ENCODE measurements at places on chromosomes 6 and 20. TPM values are rescaled to one million over a fixed set of nuclear protein-coding genes. Genes with fewer than 3 reads are reported as not detected.
A peak's percentile ranks its signal among the peaks of the same experiment; 100 is the strongest.

The CST3 gene
- 92.7 TPM for total RNA-seq

The TREM2 gene
- 11.6 TPM for total RNA-seq

The EEF1A2 gene
- total RNA-seq: 7.2 TPM

The ACAT2 gene
- total RNA-seq: 26.5 TPM

The COL12A1 gene
- 1,307 TPM for total RNA-seq

The PLA2G7 gene
- total RNA-seq: 0.48 TPM

The COQ3 gene
- total RNA-seq: 0.96 TPM

The DEFB129 gene
- total RNA-seq: not detected

DNA sequence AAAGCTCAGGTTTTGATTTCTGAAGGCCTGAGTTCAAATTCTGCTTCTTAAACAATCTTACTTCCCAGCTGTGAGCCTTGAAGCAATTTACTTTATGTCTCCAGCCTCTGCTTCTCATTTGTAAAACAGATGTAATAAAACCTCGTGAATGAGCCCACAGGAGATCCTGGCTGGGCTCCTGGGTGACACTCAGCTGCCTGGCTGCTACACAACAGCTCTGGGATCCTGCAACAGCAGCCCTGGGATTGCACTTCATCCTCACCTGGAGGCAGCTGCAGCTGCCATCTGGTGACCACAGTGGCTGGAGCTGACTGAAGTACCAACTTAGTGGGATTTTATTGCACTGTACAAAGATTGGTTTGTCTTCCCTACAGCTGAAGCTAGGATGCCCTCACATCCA is 98.6 kb downstream of the NDUFAF5 start:
- no peak for DNase-seq

GRCh38 chr20:57275813-57276212 is 9.4 kb upstream of the BMP7 start:
- peak; percentile 63 for DNase-seq

- no peak for DNase-seq
Observed at GRCh38 chr20:33178726-33179125, 10.8 kb downstream of the BPIFA2 start.

GRCh38 chr20:57605878-57606277 is 14.3 kb downstream of the ZBP1 start:
- no peak for DNase-seq

DNA sequence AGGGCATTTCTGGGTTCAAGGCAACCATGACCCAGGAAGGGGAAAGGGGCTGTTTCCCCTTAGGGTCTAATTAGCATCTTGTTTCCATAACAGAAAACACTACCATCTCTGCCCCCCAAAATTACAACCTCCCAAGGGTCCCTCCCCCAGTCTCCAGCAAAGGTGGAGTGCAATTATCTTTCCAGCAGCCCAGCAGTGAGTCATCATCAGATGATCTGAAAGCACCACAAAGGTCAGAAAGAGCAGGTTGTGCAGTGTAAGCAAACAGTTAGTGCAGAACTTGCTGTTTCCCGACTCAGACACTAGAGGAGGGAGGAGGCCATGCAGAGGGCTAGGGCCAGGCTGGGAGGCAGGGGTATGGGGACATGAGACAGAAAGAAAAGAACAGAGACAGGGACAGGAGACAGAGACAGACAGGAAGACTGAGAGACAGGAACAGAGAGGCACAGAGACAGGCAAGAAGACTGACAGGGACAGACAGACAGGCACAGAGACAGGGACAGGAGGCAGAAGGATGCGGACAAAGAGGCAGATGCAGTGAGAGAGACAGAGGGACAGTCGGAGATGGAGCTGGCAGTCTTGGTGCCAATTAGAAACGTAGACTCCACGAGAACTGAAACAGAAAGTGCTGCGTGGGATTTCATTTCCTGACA is 62.5 kb downstream of the PYGB start:
- DNase-seq: peak; percentile 70

DNA sequence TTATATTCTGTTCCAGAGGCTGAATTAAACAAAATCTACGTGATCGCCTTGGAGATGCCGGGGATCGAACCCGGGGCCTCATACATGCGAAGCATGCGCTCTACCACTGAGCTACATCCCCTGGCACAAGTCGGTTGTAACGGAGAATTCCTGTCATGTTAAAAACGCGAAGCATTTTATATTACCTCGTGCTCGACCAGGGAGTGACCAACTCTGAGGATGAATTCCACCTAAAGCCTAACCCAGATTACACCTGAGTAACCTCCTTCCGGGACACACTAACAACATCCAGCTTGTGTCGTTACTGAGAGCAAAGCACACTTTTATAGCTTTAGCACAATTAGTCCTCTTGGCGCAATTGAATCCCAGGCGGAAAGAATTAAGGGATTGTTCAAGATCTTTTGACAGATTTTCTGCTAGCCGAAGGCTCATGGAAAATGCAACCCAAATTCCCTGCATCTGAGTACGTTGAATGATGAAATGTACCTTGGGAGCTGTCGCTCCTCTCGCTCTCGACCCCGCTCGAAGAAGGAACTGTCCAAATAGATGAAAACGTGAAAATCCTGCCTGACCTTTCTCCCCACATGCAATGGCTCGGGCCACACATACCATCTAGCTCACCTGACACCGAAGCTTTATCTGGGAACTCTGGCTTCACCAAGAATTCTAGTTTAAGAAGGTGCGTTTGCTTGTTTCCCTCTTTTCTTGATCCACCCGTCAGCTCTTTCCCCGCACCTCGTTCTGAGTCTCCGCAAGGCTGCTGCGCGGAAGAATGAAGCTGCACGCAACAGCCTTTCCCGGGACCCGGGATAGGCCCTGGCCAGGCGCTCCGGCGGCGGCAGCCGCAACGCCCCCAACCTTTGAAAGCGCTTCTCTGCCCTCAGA is 148.3 kb downstream of the GPX5 start:
- DNase-seq: peak; percentile 66

- peak; percentile 58 for DNase-seq
Observed at GRCh38 chr20:31837896-31838397, 7.5 kb downstream of the FOXS1 start.

GRCh38 chr6:17957498-17957897 is 29.9 kb downstream of the KIF13A start:
- DNase-seq: no peak

DNA sequence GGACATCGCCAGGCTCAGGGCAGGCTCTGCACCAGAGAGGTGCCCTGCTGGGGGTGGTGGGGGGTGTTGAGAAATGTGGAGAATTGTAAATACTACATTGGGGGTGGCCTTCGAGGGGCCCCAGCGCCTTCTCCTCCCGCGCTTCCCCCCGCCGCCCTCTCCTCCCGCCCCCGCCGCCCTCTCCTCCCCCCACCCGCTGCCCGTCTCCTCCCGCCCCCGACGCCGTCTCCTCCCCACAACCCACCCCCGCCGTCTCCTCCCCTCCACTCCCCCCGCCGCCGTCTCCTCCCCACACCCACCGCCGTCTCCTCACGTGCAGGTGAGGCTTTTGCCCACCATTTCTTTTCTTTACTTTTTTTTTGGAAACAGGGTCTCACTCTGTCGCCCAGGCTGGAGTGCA is 1.5 kb upstream of the SRMS start:
- DNase-seq: no peak

GRCh38 chr6:24659561-24659960 is 7.1 kb downstream of the TDP2 start:
- no peak for DNase-seq

DNA sequence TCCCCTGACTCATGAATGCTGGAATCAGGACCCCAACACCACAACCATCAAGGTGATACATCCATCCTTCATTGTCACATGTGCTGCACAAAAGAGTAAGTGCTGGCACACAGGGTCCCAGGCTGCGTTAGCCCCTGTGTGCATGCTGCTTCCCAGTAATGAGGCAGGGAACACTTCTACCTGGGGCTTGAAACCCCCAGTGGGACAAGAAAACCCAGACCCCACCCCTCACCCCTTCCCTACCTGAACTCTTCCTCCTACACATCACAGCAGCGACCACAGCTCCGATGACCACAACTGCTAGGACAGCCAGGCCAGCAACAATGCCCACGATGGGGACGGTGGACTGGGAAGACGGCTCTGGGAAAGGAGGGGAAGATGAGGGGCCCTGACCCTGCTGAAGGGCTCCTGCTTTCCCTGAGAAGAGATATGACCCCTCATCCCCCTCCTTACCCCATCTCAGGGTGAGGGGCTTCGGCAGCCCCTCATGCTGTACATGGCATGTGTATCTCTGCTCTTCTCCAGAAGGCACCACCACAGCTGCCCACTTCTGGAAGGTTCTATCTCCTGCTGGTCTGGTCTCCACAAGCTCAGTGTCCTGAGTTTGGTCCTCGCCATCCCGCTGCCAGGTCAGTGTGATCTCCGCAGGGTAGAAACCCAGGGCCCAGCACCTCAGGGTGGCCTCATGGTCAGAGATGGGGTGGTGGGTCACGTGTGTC is 2.0 kb downstream of the HLA-B start:
- DNase-seq: no peak

DNA sequence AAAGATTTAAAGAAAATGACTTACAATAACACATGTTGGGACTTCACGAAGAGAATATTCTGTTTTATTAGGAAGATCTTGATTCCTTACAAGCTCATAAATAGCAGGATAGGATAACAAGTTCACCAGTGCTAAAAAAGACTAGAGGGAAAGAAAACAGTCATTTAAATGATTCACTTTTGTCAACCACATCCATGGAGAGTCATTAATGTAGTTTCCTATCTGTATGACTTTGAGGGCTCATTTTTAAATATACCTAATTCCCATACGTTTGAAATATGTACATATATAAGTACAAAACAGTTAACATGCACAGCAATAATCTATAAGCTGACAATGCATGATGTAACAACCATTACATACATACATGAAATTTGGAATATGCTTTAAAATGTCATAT is 111.1 kb downstream of the TBC1D32 start:
- no peak for DNase-seq

DNA sequence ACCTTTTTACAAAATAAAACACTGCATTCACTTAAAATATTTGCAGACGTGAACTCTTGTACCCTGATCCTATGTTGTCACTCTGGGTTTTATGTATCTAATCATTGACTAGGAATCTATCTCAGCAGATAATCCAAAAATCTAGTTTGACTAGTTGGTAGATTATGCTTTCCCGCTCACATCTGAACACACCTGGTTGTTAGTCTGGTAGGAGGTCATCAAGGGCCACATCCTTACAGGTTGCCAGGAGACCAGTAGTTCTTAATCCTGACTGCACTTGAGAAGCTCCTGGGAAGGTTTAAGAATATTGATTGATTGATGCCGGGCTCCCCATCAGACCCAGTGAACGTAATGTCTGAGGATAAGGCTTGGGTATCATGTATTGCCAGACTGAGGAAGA is 104.4 kb downstream of the MTHFD1L start:
- DNase-seq: no peak

- DNase-seq: no peak
Observed at GRCh38 chr6:120395330-120395729, 939.0 kb downstream of the TBC1D32 start.

- DNase-seq: peak; percentile 94
Observed at GRCh38 chr6:73585566-73586415, 65.0 kb upstream of the EEF1A1 start.

- peak; percentile 39 for DNase-seq
Observed at GRCh38 chr6:85482206-85482904, 32.5 kb downstream of the NT5E start.

DNA sequence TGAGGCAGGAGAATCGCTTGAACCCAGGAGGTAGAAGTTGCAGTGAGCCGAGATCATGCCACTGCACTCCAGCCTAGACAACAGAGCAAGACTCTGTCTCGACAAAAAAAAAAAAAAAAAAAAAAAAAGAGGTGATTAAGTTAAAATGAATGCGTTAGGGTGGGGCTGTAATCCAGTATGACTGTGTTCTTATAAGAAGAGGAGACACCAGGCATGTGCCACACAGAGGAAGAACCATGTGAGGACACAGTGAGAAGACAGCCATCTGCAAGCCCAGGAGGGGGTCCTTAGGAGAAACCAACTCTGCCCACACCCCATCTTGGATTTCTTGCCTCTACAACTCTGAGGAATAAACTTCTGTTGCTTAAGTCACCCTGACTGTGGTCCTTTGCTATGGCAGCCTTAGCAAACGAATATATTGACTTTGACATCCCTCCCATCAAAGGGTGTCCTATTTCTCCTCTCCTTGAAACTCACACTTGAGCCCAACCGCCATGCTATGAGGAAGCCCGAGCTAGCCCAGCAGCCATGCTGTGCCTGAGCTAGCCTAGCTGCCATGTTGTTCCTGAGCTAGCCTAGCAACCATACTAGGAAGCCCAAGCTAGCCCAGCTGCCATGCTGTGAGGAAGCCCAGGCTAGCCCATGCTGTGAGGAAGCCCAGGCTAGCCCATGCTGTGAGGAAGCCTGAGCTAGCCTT is 15.8 kb upstream of the PPP1R16B start:
- DNase-seq: no peak

- DNase-seq: no peak
Observed at GRCh38 chr6:18820725-18821124, 433.6 kb downstream of the RNF144B start.

DNA sequence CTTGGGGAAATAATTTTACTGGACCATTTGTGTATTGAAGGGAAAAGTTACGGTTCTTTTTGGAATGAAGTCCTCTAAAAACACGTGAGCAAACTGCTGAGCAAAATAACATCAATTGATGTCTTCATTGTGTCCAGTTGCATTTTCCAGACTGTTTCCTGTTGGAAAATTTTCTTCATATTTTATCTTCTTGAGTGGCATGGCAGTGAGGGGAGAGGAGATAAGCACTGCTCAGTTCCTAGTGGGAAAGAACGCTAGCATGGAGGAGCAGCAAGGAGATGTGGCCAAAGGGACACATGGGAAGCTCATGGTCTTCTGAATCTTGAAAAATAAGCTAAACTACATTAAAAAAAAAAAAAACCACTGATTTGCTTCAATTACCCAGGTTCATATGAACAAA is 776.0 kb downstream of the TFAP2A start:
- no peak for DNase-seq

- no peak for DNase-seq
Observed at GRCh38 chr6:107152638-107153430, 37.5 kb upstream of the BEND3 start.

DNA sequence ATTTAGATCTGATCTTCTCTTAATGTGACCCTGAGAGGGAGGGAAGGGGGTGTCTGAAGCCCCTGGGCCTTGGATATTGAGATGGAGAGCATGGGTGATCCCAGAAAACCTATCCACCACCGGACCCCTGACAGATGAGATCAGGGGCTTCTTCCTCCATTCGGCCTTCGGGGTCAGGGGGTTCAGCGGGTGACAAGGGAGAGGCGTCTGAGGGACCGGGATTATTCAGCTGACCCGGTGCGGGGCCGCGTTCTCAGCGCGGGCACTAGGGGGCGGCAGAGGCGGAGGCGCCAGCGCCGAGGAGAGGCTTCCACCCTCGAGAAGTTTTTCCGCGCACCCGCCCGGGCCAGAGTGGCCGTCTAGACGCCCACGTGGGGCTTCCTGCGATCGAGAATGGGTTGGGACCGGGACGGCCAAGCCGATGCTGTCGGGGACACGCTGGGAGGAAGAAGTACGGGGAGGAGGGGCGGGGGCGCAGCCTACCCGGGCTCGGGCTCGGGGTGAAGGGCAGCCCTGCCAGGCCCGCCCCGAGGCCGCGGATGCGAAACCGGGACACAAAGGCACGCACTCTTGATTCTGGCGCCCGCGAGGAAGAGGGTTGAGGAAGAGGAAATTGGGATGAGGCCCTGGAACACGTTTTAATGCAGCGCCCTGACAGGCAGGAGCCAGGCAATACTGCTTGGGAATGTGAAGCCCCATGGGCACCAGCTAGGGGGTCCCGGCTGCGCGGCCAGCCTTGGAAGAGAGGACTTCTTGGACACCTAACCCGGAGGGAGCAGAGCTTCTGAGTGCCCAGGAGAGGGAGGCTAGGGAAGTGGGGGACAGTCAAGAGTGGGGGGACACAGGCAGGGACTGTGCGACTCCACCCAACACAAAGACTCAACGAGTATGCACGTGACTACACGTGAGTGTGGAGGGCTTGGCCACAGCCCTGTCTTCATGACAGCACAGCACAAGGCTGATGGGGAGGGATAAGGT is 30.6 kb downstream of the COL11A2 start:
- DNase-seq: peak; percentile 68

Measured in umbilical cord (tissue), 2 donors.